ENCODE measurements at places on chromosomes 11 and 22.

DNA sequence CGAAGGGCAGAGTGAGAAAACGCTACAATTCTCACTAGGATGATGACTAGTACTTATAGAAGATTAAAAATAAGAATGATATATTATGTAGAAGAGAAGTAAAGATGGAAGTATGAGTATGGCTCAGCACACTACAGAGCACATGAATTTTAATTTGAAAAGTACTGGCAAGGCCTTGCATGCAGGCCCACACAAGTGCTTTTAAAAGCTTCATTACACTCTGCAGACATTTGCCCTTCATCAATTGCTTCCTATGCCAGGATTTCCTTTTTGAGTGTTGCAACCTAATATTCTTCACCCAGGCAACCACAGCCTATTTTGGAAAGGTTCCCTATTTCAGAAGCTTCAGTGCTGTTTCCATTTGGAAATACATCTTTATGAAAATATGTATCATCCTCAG lies 81.1 kb downstream of the LARGE2 start:
- no peak for DNase-seq

- DNase-seq, result no peak
These were observed 2.2 kb downstream of the CPT1B start for GRCh38 chr22:50576070-50576469.

- DNase-seq, result no peak
These were observed 3.9 kb downstream of the ABTB2 start for GRCh38 chr11:34353881-34354280.

- DNase-seq, result no peak
These were observed 32.6 kb downstream of the TCIRG1 start for GRCh38 chr11:68071281-68072048.

DNA sequence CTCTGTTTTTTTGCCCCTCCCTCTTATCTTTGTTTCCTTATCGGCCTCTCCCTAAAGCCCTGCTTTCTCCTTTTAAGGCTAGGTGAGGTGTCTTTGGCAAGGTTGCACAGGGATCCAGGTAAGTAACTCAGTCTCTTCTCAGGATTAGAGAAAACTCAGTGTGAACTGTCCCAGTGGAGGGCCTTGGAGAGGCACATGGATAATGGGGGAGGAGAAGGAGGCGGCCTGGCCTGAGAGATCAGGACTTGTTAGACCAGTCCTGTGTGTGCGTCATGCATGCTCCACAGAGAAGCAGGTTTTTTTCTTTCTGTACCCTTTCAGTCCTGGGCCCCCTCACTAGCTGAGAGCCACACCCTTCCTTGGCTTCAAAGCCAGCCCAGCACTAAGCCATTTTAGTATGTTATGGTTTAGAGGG lies 19.9 kb downstream of the CTNND1 start:
- DNase-seq, result no peak

DNA sequence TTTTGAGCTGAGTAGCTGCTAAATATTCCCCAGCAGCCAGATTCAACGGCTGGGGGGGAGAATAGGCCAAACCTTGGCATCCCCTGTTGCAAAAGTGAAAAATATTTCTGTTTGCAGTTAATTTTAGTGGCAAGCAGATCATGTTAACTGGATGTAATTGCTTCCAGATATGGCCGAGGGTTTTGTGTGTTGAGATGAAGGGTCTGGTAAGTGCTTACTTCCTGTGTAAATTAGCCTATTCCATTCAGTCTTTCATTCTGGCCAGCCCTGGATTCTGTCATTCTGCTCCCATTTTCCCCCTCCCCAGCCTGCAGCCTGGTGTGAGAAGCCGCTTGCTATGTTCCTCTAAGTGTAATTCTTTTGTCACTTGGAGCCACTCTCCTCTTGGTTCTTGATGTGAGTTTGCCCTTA lies 17.4 kb downstream of the ZBTB16 start:
- no peak for DNase-seq

DNA sequence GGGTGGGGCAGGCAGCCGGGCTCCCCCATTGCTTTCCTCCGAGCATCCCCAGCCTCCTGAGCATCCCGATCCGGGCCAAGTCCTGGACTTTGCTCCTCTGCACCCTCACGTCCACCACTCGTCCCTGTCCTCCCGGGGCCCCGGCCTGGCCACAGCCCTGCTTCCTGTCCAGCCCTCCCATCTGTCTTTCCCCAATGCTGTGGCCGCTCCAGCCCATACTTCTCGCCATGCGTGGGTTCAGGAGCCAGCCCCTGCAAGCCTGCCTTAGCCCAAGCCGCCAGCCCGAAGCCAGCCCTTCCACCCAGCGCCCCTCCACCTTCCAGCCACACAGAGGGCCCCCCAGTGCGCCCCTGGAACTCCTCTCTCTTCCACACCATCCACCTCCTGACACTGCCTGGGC lies 23.8 kb downstream of the MRPL23 start:
- DNase-seq, result no peak

DNA sequence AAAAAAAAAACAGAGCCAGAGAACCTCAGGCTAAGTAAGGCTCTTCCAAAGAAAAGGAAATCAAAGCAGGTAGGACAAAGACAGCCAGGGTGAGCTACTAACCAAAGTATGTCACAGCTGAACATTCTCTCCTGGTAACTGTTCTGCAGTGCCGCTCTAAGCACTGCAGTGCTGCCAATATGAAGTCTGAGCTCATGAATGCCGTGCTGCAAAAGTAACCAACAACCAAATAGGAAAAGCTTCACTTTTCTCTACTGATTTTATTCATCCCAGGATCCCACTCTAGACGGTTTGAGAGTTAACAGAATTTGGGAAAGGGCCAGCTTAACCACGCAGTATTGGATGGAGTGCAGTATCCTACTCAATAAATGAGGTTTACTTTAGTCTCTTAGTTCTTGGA lies 3.5 kb downstream of the SIK3 start:
- DNase-seq, result no peak

DNA sequence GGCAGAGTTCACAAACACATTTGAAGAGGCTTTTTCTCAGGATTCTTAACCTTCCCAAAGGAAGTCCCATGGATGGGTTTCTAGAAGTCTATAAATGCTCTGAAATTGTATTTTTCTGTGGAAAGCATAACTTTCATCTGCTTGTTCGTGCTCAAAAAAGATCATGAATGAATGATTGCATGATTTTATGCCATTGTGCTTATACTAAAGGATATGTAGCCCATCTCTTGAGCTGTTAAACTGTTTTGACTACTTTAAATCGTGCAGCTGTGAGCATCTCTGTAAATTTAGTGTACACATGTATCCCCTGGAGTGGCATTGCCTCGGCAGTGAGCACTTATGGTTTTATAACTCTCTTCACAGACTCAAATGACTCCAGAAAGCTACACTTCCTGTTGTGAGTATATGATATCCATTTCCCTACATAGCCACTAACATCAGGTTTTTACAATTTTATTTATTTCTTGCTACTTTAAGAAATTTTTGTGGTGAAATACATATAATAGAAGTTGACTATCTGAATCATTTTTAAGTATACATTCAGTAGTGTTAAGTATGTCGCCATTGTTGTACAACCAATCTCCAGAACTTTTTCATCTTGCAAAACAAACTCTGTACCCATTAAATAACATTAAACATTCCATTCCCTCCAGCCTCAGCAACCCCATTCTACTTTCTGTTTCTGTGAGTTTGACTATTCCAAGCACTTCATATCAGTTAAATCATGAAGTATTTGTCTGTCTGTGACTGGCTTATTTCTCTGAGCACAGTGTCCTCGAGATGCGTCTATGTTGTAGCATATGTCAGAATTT lies 8.0 kb downstream of the NEAT1 start:
- no peak for DNase-seq

DNA sequence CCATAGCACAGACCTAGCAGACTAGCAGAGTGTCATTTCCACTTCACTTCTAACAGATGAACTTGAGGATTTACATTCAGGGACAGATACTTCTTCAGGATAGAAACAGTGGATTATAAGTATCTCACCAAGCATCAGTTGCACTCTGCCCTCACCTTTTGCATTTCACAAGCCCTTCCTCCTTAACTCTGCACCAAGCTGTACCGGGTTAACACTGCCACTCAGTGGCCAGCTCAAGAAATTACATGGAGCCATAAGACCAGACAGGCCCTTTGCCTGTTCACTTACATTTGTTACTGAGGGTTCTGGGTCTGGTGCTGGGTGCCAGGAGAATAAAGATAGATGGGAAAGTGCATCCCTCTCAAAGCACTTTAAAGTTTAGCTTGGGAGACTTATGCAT lies 309.8 kb downstream of the SHANK2 start:
- DNase-seq, result no peak

GRCh38 chr11:77665240-77665965 lies 27.8 kb upstream of the CLNS1A start:
- no peak for DNase-seq

DNA sequence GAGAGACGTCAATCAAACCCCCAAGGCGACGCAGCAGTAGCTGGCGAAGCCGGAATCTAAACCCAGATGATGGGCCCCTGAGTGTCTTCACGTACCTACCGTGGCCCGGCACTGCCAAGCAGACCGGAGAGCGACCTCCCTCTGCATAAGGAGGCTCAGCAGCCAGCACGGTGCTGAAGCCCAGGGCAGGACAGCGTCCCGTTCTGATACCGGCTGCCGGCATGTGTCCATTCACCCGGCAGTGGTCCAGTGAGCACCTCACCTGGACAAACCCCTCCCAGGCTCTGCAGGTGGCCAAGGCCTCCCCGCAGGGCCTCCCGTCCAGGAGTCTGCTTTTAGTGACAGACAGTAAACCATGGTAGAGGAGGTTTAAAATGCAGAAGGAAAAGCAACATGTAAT lies 142.0 kb downstream of the BRD1 start:
- no peak for DNase-seq

DNA sequence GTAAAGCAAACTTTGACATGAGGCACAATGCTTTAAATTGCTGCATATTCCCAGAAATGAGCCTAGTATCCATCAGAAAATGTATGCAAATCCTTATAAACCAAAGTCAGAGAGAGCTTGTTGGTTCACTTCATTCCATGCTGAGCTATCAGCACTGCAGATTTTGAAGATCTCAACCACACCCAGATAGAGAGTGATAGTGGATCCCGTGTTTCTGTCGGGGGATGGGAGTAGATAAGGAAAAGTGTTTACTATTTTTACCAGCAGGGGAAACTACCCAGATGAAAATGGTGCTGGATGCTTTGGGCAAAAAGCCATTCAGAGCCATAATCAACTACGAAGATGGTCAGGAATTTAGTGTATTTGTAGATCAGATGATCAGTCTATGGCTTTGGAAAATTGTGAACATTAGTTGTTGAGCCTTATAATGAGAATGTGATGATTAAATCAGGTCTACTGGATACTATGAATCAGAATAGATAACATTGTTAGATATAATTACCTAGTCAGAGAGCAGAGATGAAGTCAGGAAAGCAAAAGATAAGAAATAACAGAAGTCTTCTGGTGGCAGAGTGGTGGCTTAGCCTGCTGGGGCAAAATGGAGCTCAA lies 10.8 kb downstream of the OR51B6 start:
- no peak for DNase-seq

DNA sequence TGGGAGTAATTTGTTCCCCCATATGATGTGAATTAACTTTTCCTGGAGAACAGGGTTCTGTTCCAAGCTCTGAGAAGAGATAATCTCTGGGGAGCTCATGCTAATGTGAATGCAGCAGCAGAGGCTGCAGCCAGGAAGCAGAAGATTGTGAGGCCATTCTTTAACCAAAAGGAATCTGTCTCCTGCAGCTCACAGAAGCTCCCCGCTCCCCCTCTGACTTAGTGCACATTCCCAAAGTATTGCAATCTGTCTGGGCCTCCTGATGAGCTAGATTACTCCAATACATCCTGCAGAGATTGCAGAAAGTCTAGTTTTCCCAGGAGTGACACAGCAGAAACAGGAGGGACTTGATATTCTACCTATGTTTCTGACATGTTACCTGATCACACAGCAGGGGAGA lies 420.6 kb upstream of the FAT3 start:
- DNase-seq, result no peak

DNA sequence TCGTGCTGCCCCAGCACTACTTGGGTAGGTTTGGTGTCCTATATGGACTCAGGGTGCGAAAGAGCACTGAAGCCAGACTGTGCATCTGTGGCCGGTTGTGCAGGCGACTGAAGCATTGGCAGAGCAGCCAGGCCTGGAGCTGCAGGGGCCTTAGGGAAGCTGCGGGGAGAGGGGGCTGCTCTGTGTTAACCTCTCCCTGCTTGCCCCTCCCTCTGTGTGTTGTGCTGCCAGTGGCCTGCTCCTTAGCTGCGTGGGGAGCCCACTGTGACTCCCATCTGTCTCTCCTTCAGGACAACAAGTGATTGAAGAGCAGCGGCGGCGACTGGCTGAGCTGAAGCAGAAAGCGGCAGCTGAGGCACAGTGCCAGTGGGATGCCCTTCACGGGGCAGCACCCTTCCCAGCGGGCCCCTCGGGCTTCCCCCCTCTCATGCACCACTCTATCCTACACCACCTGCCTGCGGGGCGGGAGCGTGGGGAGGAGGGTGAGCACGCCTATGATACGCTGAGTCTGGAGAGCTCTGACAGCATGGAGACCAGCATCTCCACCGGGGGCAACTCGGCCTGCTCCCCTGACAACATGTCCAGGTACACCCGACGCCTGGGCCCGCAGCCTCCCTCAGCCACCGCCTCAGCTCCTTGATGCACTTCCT lies 34.3 kb downstream of the TREH start:
- no peak for DNase-seq

DNA sequence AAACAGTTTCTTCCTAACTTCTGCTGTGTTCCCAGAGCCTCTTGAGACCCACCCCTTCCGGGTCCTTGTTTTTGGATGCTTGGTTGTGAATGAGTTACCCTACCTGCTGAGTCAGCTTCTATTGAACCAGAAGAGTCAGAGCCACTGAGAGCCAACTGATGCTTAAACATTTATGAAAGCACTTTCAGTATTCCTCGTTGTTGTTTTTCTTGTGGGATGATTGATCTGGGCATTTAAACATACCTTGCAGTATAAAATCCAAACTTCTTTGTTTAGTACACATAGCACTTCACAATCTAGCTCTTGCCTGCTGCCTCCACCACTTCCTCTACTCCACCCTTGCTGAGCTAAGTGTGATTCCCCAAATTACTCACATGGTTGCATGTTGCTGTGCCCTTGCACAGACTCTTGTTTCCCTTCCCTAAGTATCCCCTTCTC lies 5.5 kb downstream of the PRSS23 start:
- DNase-seq, result no peak

- DNase-seq, result no peak
These were observed 14.7 kb upstream of the TAB1 start for GRCh38 chr22:39384750-39385480.

GRCh38 chr22:24177045-24177444 lies 4.2 kb upstream of the SUSD2 start:
- no peak for DNase-seq

All from frontal cortex (tissue), 4 donors.